Mesenchymal stem cell (in vitro differentiated cells and primary cell): ENCODE measurements at places on chromosomes 6 and 20.
A peak's percentile ranks its signal among the peaks of the same experiment; 100 is the strongest.

GRCh38 chr20:39874049-39874893, 814.8 kb downstream of the MAFB start:
- DNase-seq = peak; percentile 75

DNA sequence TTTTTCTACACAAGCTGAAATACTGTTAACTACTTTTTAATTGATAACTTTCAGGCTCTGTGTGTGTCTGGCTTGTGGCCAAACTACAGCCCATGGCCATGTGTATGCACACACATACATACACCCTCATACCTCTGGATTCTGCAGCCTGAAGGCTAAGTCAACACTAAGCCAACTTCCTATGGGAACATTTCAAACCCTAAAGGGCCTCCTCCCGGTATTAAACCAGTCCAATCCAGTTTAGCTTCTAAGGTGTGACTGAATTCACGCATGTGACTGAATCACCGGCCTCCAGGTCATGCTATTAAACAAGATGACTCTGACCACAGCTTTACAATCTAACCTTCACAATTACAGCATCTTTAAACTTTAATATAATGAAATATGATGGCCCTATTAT, 20.7 kb upstream of the DST start:
- DNase-seq = no peak

- no peak for DNase-seq
Measured at GRCh38 chr20:63785691-63786131, 45.4 kb downstream of the ZBTB46 start.

DNA sequence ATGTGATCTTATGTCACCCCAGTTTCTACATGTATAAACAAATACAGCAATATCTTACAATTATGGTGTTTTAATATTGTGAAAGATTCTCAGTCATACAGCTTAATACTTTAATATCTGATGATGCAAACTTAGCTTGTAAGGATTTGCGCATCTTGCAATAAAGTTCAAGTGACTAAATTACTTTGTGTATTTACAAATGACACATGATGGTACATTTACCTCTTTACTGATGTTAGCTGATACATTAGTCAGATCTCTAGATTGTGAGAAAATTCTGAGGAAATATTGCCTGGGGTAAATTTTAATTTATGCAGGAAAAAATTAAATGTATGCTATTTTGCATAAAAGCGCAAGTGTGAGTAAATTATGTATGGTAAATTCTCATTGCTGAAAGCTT, 418.8 kb upstream of the MMS22L start:
- DNase-seq = no peak

GRCh38 chr6:128208851-128209580, 308.2 kb upstream of the THEMIS start:
- DNase-seq = peak; percentile 34

DNA sequence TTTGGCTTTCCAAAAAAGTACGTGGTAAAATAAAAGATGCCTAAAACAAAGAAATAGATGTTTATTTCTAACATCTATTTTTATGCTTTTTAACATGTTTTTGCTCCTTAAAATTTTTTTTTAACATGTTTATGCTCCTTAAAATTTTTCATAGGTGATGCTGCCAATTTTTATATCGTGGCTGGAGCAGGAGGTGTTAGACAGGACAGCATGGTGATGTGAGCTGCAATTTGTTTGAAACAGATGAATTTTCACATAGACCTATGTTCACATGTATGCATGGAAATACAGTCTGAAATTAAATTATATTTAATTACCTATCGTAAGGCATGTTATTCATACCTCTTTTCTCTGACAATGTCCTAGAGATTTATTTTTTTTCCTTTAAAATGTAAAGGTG, 784.8 kb downstream of the EPHA7 start:
- DNase-seq = no peak

- DNase-seq = no peak
Measured at GRCh38 chr6:32234934-32235333, 11.1 kb upstream of the NOTCH4 start.

- peak; percentile 30 for DNase-seq
Measured at GRCh38 chr6:159169557-159170332, 545 bp downstream of the FNDC1 start.

DNA sequence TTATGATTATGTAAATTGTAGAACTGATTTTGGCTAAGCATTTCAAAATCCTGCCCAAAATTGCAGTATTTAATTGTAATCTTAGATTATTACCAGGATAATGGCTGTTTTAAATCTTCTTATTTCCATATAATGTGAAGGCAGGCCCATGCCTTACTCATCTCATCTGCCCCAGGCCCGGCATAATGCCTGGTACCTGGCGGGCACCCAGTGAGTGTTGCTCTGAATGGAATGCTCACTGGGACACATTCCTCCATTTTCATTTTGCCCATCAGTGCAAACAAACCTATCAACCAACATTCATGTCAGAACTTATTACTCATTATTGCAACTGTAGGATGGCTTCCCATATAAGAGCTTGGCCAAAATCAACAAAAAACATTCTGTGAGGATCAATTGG, 22.8 kb downstream of the SAMD5 start:
- DNase-seq = no peak

DNA sequence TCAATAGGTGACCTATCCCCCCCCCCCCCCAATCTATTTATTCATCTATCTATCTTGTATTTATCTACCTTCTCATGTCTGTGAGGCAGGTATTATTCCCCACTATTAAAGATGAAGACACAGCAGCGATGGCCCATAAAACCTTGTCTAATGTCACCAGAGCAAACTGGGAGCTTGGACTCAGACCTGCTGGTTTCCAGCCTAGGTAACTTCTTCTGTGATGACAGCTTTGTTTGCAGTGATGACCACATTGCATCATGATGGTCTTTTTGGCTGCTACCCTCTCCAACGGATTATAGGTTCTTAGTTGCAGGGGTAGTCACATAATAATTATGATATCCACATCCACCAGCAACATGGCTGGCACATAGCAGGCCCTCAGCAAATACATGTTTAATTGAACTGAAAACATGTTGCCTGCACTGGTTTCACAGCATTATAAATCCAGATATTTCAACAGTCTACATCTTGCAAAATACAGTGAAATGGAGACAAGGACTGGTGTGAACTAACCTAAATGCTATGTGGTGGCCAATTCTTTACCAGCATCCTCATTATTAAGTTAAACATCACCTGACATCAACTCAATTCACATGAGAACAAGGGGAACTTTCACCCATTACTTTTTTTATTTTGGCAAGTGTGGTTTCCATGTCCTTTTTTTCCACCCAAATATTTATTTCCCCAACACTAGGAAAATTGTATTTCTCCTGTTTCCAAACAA, 712.5 kb upstream of the NRSN1 start:
- DNase-seq = peak; percentile 50

GRCh38 chr20:62398120-62398821, 8.8 kb downstream of the CABLES2 start:
- DNase-seq = no peak

DNA sequence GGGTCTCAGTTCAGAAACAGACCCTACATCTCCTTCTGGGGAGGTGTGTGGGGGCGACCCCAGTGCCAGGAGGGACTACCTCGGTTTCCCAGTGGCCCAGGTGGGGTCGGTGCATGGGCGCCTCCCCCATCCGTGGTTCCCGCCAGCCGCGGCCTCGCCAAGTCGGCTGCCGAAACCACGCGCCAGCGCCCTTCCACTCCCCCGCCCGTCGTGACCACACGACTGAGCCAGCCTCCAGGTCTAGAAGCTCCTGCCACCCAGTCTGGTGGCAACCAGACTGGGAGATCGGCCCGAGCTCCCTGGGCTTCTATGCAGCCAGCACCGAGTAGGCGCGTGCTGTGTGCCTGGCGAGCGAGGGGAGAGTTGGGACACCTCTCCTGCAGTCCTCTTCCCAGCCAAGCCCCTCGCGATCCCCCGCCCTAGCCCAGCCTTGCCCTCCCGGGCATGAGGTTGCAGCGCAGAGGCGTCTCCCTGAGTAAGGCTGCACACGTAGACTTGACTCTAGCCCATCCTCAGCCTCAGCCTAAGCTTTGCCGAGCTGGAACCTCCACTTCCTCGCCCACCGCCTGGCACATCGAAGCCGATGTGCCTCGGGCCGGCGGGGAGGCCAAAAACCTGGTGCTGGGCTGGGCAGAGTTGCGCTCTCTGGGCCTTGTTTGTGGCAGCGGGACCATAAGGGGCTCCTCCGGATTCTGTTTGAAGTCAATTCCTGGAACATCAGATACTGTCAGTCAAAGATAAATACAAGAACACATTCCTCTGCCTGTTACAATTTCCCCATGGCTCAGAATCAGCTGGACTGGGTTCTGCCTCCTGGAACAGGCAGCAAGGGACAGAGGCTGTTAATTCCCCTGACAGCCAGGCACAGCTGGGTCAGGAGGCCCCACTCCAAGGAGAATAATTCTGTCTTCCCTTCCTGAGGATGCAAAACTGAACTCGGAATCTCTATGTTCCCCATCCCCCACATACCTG, 1.5 kb upstream of the CPNE5 start:
- DNase-seq = no peak

- DNase-seq = no peak
Measured at GRCh38 chr6:13272131-13273046, 55.9 kb downstream of the TBC1D7 start.

DNA sequence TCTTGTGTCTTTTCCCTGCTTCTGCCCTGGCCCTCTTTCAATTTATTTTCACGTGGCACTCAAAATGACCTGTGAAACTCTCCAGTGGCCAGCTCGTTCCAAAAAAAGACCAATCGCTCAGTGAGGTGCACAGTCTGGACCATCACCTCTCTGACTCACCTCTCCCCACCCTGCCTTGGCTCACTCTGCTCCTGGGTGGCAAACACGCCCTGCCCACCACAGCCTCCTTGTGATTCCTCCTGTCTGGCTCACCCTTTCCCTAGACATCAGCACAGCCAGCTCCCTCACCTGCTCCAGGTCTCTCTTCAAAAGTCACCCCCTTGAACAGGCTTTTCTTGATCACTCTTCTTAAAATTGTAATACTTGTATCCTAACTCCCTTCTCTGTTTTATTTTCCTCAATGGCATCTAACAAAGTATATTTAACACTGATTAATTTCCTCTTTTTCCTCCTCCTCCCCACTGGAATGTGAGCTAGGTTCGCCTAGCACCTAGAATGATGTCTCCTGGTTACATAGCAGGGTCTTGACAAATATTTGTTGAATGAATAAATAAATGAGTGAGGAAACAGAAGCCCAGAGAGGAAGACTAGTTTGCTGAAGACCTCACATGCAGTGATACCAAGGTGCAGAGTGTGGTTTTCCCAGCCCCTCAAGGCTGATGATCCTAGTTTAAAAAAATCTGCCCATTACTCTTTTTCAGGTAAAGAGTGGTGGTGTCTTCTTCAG, 109.0 kb downstream of the GJA10 start:
- no peak for DNase-seq

GRCh38 chr6:14417377-14417776, 299.8 kb downstream of the CD83 start:
- no peak for DNase-seq

DNA sequence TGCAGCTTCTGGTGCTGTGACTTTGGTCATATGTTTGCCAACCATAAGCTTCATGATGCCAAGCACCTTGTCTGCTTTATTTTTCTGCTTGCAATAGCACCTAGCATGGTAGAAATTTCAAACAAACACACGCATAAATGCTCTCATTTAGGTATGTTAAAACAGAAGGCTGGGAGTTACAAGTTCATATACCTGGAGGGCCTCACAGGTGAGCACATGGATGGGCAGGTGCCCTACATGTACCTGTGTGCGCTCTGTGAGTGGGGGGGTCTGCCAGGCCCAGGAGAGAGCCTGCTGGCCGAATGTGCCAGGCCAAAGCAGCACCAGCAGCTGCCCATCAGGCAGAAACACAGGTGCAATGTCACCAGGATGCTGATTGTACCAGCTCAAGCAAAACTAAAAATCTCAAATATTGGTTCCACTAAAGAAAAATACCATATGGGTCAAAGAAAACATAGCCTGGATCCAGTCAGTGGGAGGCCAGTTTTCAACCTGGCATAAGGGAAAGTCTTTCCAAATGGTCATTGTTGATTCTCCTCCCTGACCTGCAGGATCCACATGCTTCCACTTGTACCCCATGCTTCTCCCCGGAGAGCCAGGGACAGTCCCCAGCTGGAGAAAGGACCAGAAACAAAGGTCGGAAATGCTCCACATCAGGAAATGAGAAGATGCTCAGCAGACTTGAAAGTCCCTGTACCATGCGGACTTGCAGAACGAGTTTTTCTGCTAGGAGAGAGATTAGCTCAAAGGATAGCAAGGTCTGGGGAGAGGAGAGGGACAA, 7.2 kb upstream of the PFDN4 start:
- DNase-seq = no peak

GRCh38 chr6:11650025-11650696, 112.6 kb downstream of the TMEM170B start:
- peak; percentile 67 for DNase-seq

- DNase-seq = no peak
Measured at GRCh38 chr6:145148776-145149175, 586.5 kb downstream of the EPM2A start.

GRCh38 chr6:37671061-37671460, 26.6 kb downstream of the MDGA1 start:
- DNase-seq = no peak

DNA sequence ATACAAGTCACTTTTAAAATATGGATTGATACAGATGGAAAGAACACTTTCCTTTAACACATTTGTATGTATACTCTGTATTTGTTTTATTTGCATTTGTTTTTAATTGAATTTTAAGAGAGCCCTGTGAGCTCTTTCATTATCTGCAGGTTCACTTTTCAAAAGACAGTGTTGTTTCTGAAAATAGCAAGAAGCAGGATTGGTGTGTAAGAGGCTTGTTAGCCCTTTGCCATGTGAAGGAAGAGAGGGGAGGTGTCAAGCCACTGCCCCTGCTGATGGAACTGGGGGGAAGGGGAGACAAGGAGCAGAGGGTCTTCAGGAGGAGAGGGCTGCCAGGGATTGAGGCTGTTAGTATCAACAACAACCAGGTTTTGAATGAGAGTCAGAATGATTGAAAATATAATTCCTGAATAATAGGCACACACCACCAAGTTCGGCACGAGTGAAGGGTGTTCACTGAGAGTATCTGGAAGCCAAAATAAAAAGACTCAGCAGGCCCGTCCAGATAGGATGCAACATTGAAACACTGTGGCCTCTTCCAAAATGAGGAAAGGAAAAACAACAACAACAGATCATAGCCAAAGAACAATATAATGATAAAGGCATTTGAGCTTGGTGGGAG, 12.6 kb upstream of the PBOV1 start:
- DNase-seq = no peak
